ENCODE measurements at places on chromosomes 7 and 10.

DNA sequence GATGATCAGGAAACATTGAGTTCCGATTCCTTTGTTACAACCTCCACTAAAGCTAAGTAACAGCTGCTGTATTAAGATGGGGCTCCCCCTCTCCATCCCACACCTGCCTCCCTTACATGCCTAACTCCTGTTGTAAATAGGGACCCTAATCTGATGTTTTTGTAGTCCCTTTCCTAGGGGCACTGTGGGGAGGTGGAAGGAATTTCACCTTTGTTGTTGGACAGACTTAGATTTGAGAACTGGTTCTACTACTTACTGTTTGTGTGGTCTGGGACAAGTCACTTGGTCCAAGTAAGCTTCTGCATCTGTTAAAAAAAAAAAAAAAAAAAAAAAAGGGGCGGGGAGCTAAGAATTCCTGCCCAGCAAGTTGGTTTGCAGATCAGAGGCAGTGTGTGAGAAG lies 42.6 kb downstream of the KIAA1217 start:
- no peak for DNase-seq
- H3K36me3 ChIP-seq = no peaks in the 10 kb centered on the region
- no peak overlapping the region for H3K4me3 ChIP-seq
- peaks cover 17% of the 10 kb centered on the region for H3K4me1 ChIP-seq
- H3K27ac ChIP-seq = no peak overlapping the region

DNA sequence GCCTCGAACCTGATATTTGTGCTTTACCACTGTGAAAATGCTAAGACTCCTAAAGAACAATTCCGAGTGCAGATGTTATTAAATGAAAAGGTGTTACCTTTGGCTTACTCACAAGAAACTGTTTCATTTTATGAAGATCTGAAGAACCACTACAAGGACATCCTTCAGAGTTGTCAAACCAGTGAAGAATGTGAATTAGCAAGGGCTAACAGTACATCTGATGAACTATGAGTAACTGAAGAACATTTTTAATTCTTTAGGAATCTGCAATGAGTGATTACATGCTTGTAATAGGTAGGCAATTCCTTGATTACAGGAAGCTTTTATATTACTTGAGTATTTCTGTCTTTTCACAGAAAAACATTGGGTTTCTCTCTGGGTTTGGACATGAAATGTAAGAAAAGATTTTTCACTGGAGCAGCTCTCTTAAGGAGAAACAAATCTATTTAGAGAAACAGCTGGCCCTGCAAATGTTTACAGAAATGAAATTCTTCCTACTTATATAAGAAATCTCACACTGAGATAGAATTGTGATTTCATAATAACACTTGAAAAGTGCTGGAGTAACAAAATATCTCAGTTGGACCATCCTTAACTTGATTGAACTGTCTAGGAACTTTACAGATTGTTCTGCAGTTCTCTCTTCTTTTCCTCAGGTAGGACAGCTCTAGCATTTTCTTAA lies 47.7 kb downstream of the MINPP1 start:
- no peaks in the 10 kb centered on the region for H3K27me3 ChIP-seq
- H3K4me1 ChIP-seq = peaks cover 11% of the 10 kb centered on the region
- H3K36me3 ChIP-seq = peaks cover 1% of the 10 kb centered on the region
- DNase-seq = no peak

DNA sequence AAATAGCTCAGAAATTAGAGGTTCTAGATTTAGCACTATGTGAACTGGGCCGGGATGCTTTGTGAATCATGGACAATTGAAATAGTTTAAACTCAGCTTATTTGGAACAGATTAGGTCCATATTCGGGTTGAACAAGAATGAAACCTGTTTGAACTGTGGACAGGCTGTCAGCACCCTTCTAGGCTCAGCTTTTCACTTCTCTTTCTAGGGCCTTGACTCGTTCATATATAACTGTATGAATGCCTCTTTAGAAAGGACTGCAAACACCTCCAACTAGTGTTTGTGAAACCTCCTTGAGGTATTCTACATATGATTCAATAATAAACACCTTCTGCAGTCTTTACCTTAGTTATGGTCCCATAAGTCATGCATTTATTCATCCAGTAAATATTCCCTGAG lies 115.6 kb downstream of the REEP3 start:
- no peak overlapping the region for H3K27ac ChIP-seq
- DNase-seq = no peak
- H3K36me3 ChIP-seq = no peaks in the 10 kb centered on the region
- H3K27me3 ChIP-seq = no peaks in the 10 kb centered on the region
- no peaks in the 10 kb centered on the region for H3K4me1 ChIP-seq

DNA sequence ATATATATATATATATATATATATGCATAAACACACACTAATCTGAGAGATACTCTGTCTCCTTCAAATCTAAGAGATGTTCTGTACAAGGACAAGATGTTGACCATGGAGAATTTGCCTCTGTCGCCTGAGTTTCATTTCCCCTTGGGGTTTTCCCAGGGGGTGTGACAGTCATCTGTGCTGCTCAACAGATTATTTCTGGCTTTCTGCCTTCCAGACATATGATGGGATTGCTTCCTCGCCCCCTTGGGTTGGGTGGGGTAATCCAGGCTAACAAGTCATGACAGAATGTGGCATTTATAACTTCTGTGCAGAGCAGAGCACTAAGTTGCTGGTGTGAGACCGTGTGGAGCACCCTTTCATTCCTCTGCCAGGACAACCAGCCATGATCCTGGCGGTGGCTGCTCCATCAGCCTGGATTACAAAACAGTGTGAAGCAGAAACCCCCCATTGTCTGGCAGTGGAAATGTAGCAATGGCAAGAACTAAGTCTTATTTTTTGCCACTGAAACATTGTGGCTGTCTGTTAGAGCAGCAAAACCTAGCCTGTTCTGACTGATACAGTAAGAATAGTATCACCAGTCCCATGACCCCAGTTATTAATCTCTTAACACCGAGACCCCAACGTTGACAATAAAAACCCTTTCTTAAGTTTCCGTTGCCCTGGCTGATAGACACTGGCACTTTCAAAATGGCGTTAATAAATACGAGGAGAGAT lies 13.7 kb upstream of the USP6NL start:
- H3K27me3 ChIP-seq = peaks cover 7% of the 10 kb centered on the region
- H3K4me1 ChIP-seq = no peaks in the 10 kb centered on the region
- H3K4me3 ChIP-seq = no peak overlapping the region
- H3K27ac ChIP-seq = no peak overlapping the region

DNA sequence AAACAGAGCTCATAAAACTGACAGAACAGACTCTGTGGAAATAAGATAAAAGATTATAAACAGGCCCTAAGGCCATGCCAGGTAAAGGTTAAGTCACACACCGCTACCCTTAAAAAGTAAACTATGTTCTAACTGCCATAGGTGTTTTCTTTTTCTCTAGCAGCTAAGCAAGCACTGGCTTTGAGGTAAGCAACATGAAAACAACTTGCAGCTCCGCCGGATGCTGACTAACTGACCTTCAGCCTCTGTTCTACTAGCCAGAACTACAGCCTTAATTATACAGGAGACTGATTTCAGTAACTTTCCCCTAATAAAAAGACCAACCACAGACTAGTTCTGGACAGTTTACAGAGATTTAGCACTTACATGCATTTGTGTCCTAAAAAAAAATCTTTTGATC lies 708.3 kb downstream of the CCSER2 start:
- no peak overlapping the region for H3K4me3 ChIP-seq
- H3K27ac ChIP-seq = no peak overlapping the region
- H3K27me3 ChIP-seq = no peaks in the 10 kb centered on the region

GRCh38 chr10:49167425-49168170 lies 20.6 kb downstream of the TMEM273 start:
- DNase-seq = no peak
- H3K4me3 ChIP-seq = no peak overlapping the region
- no peaks in the 10 kb centered on the region for H3K4me1 ChIP-seq
- H3K36me3 ChIP-seq = no peaks in the 10 kb centered on the region

DNA sequence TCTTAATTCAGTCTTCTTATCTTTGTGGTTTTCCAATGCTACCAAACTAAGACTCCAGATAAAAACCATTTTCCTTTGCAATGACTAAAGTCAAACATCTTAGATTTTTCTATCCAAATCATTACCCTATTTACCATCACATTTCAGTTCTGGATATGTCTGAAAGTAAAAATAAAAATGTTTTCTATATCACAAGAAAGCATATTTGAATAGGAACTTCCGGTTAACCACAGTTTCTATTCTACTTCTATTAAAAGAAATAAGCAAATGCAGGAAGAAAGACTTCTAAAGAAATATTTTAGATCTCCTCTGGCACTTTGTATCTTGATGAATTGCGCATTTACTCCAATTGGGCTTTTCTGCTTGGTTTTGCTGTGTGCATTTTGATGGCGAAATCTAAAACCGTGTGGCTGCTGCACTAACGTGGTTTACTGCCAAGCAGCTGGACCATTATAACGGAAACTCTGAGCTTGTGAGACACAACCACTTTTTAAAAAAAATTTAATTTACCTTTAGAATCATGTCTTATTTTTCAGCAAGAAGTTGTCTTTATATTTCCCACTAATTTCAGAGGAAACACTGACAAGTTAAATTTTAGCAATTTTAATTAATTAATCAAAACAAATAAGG lies 146.1 kb downstream of the VPS50 start:
- DNase-seq = no peak
- H3K4me1 ChIP-seq = no peaks in the 10 kb centered on the region
- no peak overlapping the region for H3K4me3 ChIP-seq
- no peak overlapping the region for H3K27ac ChIP-seq
- no peaks in the 10 kb centered on the region for H3K36me3 ChIP-seq

DNA sequence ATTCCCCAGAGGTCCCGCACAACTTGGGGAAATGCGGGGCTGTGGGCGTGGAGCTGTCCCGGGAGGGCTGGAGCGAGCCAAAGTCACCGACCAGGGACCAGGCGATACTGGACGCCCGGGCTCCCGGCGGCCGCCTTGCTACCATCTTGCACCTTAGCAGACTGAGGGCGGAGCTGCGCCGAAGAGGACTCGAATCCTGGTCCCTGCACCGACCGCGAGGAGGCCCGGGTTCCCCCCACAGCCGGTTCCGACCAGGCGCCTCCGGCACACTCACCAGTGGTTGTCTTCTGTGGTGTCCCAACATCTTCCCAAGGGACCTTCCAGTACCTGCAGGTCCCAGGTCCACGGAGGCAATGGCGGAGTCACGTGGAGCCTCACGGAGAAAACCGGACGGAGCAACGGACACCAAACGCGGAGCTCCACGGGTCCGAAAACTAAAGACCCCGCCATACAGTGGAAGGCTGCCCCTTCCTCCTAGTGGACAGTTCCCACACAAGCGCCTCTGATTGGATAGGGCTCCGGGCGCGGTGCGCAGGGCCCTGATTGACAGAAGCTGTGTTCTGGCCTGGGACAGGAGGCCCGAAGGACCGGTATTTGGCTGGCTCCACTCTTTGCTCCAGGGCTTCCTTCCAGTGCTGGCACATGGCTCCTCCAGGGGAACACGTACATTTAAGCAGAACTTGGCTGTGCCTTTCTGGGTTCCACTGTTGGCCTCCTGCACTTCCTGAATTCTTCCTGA lies 124.6 kb upstream of the ZNF479 start:
- H3K4me3 ChIP-seq = no peak overlapping the region
- no peak for DNase-seq
- no peaks in the 10 kb centered on the region for H3K36me3 ChIP-seq
- H3K4me1 ChIP-seq = no peaks in the 10 kb centered on the region
- H3K27ac ChIP-seq = no peak overlapping the region
